Right cardiac atrium (tissue), 5 donors: ENCODE measurements at places on chromosomes 3 and 15. TPM values are rescaled to one million over a fixed set of nuclear protein-coding genes. Genes with fewer than 3 reads are reported as not detected.

ZBBX gene
- polyA plus RNA-seq: not detected

RASL12 gene
- polyA plus RNA-seq: 68.8 TPM

ANKRD63 gene
- 0.68 TPM for polyA plus RNA-seq

SECISBP2L gene
- 9.1 TPM for polyA plus RNA-seq

MCTP2 gene
- polyA plus RNA-seq: 0.11 TPM
